ENCODE measurements at places on chromosomes 13 and 19. TPM values are rescaled to one million over a fixed set of nuclear protein-coding genes. Genes with fewer than 3 reads are reported as not detected.

MEDAG gene
- total RNA-seq, result 0.16 TPM

CYP4F8 gene
- total RNA-seq, result not detected

ZNF135 gene
- total RNA-seq, result not detected

MEX3D gene
- 10.7 TPM for total RNA-seq

CYP2A13 gene
- total RNA-seq, result not detected

OR7A5 gene
- not detected for total RNA-seq
